ENCODE measurements at places on chromosomes 6 and 20.

DNA sequence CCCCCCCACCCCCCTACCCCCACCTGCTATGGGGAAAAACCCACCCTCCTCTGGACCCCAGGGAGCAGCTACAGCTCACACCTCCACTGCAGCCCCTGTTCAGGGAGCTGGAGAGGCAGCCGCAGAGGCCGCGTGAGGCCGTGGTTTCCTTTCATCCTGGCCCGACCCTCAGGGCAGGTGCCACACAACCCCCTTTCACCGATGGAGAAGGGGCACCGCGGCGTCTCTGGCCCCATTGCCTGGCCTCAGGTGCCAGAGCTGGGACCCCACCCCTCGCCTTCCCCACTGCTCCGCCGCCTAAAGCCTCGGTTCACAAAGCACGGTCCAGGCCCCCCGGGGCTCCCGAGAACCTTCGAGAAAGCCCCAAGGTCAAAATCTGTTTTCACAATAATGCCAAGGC is 11.8 kb upstream of the KCNQ2 start:
- DNase-seq, result no peak

DNA sequence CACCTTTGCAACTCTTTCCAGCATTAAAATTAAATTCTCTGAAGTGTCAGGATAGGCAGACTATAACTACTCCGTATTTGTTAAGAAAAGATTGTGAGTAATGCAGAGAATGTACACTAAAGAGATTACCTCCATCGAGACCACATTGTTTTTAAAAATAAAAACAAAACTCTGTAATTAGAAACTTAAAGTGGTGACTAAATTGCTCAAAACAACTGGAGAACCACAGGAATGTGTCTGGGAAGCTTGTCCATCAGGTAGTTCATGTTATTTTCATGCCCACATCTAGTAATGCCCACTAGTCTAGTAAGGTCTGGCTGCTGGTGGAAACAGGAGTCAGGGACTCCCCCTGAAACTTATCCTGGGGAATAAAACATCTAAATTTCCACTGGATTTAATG is 103.0 kb upstream of the FOXQ1 start:
- DNase-seq, result no peak

GRCh38 chr20:47428164-47428563 is 71.7 kb upstream of the ZMYND8 start:
- no peak for DNase-seq

DNA sequence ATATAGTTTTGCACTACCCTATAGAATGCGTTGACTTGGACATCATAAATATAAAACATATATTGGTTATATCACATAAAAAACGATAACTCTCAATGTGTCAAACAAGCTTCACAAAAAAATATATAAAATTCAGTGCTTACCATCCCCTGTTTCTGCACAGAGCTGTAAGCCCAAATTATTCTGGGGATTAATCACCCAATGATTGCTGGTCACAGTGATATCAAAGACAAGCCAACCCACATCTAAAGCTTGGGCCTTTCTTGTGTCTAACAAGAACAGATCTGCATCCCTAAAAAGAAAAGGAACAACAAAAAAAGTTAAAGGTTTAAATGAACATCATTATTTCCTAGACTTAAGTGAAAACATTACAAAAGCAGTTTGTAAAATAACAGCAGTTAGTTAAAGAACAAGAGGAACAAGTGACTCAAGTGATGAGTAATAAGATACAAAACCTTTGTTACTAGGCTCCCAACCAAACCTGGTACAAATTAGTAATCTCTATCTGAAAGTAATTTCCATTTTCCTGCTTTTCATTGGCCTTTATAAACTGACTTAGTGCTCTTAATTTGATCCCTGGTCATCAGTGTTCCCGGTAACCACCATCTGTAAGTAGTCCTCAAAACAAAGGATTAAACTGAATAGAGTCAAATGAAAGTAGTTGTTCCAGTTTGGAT is 81.1 kb downstream of the BMP5 start:
- DNase-seq, result no peak

GRCh38 chr6:30066082-30066481 is 916 bp upstream of the PPP1R11 start:
- DNase-seq, result no peak

- DNase-seq, result no peak
Measured at GRCh38 chr6:111610548-111611172, 5.0 kb upstream of the TRAF3IP2 start.

GRCh38 chr6:88910922-88911778 is 52.3 kb downstream of the RNGTT start:
- DNase-seq, result no peak

DNA sequence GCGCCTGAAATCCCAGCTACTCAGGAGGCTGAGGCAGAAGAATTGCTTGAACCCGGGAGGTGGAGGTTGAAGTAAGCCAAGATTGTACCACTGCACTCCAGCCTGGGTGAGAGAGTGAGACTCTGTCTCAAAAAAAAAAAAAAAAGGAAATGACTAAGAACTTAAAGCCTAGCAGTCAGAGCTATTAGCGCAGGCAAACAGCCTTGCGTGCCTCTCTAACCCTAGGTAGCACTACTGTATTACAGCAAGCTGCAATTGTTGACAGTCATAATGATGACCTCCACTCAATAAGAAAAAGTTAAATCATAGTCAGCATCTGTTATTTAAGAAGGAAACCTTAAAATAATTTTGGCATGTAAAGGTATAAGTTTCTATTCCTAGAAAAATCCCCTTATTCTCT is 14.4 kb downstream of the GSS start:
- no peak for DNase-seq

DNA sequence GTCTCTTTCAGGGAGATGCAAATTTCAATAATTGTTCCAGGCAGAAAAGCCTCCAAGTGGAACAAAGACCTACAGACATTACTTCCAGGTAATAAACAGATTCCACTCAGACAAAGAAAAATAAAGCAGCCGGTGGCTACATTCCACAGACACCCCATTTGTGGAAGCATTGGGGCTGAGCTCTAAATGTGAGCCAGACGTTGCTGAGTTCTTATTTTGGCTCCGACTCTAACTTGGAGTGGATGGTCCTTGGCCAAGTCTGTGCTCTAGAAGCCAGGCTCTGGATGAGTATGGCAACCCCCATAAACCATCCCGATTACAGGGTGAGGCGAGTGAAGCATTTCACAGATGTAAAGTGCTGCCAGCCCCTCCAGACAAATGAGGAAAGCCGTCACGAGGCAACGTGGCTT is 6.6 kb downstream of the TRAM2 start:
- DNase-seq, result no peak

DNA sequence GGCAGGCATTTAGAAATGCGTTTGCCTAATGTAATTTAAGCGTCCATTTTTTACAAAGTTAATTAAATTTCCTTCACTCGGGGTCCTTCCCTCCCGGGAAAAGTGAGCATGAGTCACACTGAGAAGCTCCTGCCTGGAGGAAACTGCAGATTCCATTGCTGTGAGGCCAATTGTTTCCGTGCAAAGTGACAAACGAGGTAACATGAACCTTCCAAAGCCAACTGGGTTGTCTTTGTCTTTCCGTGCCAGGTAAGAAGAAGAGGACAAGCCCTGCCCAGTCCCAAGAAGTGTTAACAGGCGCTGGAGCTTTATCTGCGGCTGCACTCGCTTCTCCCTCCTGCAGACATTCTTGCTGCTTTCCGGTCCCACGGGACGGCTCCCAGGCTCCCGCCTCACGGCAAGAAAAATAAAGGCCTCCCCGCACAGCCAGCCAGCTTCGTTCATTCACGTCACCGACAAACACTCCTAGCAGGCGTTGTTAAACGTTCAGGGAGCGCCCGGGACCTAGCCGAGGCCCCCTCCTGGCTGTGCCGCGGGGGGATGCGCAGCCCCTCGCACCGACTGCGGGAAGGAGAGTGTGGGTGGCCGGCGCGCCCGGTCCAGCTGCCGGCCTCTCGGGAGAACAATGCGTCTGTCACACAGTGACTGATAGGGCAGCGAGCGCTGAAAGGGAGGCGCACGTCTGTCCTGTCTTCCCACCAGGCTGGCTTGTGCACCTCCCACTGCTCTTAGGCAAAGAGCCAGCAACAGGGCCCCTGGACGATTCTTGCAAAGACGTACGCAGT is 61.5 kb upstream of the HDDC2 start:
- DNase-seq, result no peak

GRCh38 chr6:72218125-72218524 is 331.8 kb downstream of the RIMS1 start:
- no peak for DNase-seq

DNA sequence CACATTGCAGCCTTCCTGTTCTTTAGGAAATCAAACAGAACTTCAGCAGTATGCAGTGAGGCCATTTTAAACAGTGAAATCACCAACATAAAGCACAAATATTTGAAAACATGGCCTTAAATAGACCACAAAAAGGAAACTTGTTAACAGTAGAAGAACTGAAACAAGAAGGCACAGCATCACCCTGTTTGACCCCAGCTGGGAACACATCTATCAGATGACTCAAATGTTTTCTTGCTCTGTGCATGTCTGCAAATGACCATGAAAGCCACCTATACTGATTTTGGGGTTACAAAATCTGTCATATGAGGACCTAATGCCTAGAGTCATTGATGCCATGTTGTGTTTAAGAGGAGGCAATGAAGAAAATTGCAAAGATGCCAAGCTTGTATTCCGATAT is 123.8 kb upstream of the ADGRF1 start:
- DNase-seq, result no peak

GRCh38 chr20:10059006-10059405 is 24.2 kb downstream of the ANKEF1 start:
- no peak for DNase-seq

DNA sequence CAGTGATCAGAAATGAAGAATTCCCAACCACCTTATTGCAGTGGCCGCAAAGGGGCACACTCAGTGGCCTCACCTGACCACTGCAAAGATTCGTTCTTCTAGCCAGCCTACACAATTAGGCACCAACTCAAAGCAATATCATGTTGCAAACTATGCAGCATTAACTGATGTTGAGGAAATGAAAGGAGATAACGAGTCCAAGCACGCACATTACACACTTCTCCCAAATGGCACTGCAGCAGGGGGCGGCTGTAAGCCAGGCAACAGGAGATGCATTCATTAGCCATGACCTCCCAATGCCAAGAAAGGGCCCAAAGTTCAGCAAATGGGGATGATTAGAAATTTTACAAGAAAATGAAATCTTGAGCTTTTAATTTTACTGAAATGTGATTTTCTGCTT is 39.3 kb downstream of the ATXN1 start:
- DNase-seq, result no peak

DNA sequence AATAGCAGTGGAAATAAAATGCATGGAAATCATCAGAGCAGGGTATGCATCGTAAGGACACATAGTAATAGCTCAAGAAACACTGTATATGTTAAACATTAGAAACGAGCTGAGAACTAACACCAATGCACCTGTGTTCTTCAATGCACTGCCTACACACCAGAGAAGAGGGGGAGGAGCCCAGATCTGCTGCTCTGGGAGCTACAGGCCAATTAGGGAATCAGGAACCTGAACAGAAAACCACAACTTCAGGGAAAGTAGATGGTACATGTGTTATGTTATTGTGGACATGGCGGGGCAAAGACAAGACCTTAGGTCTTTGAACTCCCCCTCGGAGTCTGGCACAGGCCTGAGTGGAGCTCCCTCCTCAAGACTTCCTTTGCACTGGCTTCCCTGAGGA is 39.7 kb downstream of the RIPOR3 start:
- DNase-seq, result no peak

GRCh38 chr6:20610636-20611370 is 76.5 kb downstream of the CDKAL1 start:
- DNase-seq, result no peak

DNA sequence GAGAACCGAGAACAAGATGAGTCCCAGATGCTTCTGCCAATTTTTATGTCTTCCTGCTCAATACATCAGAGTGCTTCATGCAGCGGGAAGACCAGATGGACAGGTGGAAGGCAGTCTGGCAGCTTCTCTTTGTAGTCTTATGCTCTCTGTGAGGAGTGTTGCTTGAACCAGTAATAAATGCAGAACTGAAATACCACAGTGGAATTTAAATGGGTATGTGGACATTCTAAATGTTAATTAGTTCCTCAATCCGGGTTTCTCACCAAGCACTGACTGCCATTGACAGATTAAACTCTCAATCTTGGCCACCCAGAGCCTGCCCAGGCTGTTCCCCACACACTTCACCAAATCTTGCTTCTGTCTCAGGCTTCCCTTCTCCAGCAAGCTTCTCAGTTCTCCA is 695.5 kb upstream of the CHD6 start:
- no peak for DNase-seq

DNA sequence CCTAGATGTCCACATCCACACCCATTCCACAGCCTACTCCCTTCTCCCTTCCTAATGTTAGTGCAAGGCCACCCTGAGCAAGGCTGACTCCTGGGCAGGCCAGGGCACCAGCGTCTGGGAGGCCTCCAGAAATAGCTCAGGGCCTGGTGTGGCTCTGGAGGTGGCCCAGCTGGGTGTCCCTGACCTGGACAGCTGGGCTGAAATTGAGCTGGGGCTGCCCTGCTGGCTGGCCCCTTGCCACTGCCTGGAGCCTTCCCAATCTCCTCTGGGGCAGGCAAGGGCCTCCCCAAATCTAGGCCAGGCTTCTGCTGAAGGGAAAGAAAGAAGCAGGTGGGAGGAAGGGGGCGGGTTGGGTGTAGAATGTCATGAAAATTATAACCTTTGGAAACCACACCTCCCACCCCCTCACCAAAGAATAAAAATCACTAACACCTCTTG is 2.1 kb downstream of the FAM110A start:
- no peak for DNase-seq

DNA sequence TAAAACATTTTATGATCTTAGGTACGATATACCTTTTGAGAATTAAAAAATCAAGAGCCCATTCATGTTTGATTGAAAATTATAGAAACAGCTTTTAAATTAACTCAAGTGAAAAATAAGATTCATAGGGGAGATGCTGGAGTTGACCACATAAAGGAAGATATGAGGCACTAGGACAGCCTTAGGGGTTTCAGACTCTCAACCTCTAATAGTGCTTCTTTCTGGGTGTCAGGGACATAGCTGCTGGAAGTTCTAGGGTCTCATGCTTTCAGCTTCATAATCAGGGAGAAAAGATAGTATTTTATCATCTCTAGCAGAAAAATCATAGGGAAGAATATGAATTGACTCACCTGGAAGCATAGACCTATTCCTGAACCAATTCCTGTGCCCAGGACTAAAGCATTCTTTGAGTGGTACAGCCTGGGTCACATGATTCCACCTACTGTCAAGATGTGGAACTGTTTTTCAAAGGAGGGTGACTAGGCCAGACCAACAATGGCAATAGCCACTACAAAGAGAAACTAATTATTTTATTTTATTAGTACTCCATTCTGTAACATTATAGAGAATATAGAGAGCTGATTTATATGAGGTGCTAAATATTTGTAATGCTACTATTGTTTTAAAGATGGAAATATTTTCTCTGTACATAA is 27.8 kb upstream of the CENPW start:
- no peak for DNase-seq

GRCh38 chr20:20712004-20712473 is 405 bp downstream of the RALGAPA2 start:
- DNase-seq, result no peak

GRCh38 chr6:150394899-150395295 is 26.1 kb downstream of the IYD start:
- DNase-seq, result no peak

GRCh38 chr6:42010185-42010891 is 40.0 kb upstream of the TAF8 start:
- DNase-seq, result no peak

GRCh38 chr6:13373488-13373886 is 45.1 kb upstream of the TBC1D7 start:
- no peak for DNase-seq

GRCh38 chr6:67863346-67863745 is 771.7 kb upstream of the ADGRB3 start:
- no peak for DNase-seq
